ENCODE measurements at places on chromosomes 7 and 10. TPM values are rescaled to one million over a fixed set of nuclear protein-coding genes. Genes with fewer than 3 reads are reported as not detected.

DNA sequence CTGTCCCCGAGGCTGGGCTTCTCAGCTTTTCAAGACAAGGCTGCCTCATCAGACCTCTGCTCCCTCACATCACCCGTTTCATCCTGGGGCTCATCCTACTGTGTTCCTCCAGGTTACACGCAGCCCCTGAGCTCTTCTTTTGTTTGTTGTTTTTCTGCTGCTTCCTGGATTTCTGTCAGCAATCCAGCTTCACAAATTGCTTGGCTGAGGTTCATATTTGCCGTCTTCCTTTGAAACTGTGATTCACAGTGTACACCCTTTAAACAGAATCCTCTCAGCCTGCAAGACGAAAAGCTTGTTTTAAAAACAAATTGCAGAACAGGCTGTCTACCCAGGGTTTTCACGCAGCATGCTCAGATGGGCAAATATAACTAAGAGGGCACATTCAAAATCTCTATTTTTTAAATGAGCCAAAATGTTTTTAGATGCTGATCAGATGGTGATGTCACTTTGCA lies 39.1 kb upstream of the PARD3 start:
- DNase-seq: peak; percentile 47

DNA sequence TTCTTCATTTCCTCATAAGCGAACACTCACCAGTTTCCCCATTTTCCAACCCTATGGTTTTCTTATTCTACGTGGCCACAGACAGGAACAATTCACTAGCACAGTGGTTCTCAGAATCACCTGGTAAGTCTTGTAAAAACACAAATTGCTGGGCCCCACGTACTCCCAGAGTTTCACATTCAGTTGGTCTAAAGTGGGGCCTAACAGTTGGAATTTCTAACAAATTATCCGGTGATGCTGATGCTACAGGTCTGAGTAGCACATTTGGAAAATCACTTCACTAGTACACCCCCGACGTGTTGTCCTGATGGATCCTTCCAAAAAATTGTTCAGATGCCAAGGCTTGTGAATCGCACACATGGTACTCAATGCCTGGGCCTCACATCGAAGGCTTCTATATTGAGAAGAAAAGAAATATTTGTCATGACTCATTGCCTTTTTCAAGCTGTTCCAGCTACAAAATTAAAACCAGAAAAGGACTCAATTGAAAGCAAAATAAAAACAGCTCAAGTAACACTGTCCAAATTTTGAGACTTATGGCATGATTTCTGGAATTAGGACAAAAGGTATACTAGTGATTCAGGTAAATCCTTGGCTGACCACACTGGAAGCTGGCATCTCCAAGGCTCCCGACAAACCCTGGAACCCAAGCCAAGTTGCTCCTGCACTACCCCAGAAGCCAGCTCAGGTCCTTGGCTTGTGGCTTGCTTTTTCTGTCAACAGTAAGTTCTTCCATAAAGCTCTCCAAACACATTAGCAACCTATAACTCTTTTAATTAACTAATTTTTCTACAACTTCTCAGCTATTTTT lies 12.9 kb upstream of the VIM start:
- DNase-seq: no peak

DNA sequence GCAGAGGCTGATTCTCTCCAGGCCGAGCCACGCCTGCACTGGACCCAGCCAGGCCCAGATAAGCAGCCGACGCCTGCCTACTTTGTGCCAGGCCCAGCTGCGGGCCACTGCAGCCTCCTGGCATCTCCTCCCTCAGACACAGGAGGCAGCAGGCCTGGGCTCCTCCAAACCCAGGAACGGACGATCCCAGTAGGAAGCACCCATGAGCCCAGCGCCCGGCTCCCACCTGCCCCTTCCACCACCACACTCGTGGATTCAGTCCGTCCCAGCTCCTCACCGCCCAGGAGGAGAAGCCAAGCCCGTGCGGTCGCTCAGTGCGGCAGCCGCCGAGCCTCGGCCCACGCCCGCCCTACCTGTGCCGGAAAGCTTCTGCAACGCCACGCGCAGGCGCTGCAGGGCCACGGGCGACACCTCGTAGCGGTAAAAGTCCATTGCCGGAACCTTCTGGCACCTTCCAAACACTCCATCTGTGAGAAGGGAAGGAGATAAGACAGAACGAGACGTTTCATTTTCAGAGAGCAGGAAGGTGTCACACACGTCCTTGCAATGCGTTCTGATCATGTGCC lies 271.1 kb downstream of the PTPRN2 start:
- DNase-seq: no peak

Gene AGAP6
- 21.2 TPM for polyA plus RNA-seq

Gene NCOA4
- polyA plus RNA-seq: 90.8 TPM

Gene TMEM178B
- 2.0 TPM for polyA plus RNA-seq

GRCh38 chr7:26153823-26154783 lies 2.1 kb downstream of the NFE2L3 start:
- DNase-seq: no peak
